ENCODE measurements at places on chromosomes 2 and 18. TPM values are rescaled to one million over a fixed set of nuclear protein-coding genes. Genes with fewer than 3 reads are reported as not detected.

PDE11A gene
- polyA plus RNA-seq, result 0.87 TPM

MGAT4A gene
- 3.0 TPM for polyA plus RNA-seq

IL37 gene
- polyA plus RNA-seq, result not detected

MDH1 gene
- 317 TPM for polyA plus RNA-seq

DNA sequence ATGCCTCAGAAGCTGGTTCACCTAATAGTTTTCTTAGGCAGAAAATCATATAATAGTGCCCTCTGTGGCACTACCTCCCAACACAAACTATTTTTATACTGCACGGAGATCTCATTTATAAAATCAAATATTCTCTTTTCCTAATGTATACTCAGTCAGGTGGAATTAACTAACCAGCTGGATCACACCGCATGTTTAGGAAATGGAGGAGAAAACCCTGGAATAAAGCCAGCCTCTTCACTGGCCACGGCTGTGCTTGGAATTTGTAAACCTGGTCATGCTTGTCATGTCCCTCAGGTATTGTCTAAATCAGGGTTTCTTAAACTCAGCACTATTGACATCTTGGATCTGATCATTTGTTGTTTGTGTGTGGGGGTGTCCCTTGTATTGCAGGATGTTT, 85.6 kb downstream of the DOCK10 start:
- no peak for DNase-seq

GRCh38 chr2:66583881-66584280, 149.0 kb downstream of the MEIS1 start:
- DNase-seq, result no peak

DNA sequence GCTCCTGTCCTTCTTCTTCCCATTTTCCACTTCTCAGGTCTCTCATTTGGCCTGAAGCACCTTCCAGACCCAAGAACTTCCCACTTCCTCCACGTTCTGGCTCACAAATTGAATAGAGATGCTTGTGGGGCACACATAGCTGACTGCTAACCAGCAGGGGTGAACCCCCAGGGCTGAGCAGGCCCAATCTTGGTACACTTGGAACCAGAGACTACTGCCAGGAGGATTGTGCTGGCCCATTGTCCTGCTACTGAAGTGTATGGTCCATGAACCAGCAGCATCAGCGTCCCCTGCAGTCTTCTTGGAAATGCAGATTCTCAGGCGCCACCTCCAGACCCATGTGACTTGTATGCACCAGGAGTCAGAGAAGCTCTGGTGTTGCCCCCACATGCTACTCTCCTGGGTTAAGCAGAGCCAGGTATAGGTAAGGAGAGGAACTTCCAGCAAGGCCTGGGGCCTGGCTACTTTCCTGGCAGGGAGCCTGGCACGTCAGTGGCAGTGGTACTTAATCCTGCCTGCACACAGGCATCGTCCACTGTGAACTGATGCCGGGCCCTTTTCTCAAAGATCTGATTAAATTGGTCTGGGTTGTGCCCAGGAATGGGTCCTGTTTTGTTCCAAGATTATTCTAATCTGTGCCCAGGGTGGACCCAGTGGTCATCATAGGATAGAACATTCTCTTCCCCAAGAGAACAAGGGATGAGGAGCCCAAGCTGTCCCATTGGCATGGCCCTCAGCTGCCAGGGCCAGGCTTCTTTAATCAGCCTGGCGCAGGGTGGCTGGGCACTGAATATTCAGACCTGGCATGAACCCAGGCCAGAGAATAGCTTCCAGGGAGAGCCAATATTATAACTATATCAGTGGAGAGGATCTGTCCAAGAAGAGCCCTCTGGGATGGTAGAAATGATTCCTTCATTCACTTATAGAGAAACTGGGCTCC, 248.7 kb downstream of the SOX11 start:
- DNase-seq, result no peak

- DNase-seq, result no peak
These were observed 42.7 kb upstream of the CDH19 start for GRCh38 chr18:66646609-66647008.

GRCh38 chr2:48116497-48116896, 210.2 kb upstream of the FBXO11 start:
- no peak for DNase-seq

- no peak for DNase-seq
These were observed 116.3 kb upstream of the CDCA7 start for GRCh38 chr2:173238385-173238784.

DNA sequence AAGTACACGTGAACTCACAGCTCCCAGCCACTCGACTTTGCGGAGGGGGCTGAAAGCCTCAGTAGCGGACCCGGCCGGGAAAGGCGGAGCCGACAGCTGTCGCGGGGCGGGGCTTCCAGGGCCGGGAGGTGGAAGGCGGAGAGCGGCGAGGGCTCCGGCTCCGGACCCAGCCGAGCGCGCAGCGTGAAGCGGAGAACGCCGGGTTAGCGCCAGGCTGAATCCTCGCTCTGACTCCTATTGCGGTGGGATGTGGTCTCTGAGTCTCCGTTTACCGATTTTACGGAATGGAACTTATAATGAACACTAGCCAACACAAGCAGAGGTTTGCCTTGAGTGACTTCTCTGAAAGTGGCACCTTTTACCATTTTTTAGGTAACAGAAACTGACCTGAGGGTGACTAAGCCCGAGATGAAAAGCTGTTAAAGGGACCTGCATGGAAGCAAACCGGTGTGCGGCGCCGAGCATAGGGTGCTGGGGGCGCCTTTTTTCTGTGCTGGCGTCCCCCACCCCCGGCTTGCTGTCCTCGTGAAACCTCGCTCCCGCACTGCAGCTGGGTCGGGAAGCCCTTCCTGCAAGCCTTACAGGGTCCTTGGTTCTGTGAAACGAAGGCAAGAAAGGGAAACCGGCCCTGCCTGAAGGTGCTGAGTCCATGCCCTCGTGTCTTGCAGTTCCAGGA, 72.9 kb downstream of the EN1 start:
- peak; percentile 82 for DNase-seq

GRCh38 chr2:172978063-172978383, 97.6 kb upstream of the MAP3K20 start:
- DNase-seq, result no peak

DNA sequence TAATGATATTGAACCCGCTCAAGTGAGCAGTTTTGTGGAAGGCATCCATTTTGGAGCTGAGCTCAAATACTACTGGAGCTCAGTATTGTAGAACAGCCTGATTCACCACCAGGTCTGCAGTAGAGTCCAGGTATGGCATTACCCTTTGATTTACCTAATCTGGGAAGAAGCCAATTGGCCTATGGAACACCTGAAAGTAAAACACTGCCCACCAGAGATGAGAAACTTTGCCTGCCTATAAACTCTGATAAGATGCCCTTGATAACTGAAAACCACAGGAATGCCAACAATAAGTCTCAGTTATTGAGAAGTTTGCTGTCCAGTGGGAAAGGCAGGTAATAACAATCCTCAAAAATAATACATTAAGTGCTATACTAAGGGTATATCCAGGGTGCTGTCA, 25.5 kb upstream of the TDRD15 start:
- no peak for DNase-seq

DNA sequence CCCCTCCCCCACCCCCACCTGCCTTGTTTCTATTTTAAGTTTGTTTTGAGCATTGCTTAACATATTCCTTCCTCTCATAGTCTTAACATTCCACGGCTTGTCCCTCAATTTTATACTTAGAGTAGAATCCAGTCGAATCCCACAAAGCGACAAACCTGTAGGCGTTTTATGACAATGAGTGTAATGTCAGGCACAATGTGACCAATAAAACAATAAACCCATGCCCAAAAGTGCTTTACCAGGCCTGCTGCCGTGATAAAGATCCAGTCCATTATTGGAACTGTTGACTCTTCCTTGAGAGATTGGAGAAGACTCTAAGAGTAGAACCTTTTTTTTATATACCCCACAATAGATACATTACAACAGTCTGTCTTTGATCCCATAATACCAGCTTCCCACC, 6.2 kb upstream of the MRO start:
- DNase-seq, result no peak

- DNase-seq, result no peak
These were observed 207.8 kb upstream of the SMAD2 start for GRCh38 chr18:48138210-48138609.

Measured in muscle of leg (tissue), 16 donors.